Left ventricle myocardium inferior (tissue), 1 donor: ENCODE measurements at places on chromosomes 3 and 15. TPM values are rescaled to one million over a fixed set of nuclear protein-coding genes. Genes with fewer than 3 reads are reported as not detected.

DNA sequence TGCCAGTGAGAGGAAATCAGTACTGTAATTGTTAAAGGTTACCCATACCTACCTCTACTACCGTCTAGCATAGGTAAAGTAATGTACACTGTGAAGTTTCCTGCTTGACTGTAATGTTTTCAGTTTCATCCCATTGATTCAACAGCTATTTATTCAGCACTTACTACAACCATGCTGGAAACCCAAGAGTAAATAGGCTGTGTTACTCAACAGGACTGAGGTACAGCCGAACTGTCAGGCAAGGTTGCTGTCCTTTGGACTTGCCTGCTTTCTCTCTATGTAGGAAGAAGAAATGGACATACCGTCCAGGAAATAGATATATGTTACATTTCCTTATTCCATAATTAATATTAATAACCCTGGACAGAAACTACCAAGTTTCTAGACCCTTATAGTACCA lies 265.5 kb downstream of the NR2F2 start:
- DNase-seq = no peak
- H3K4me1 ChIP-seq = no peaks in the 10 kb centered on the region
- H3K36me3 ChIP-seq = no peaks in the 10 kb centered on the region
- no peak overlapping the region for H3K4me3 ChIP-seq
- H3K27me3 ChIP-seq = peaks cover 50% of the 10 kb centered on the region

The PPM1L gene
- total RNA-seq = 51.1 TPM

GRCh38 chr3:107913701-107914100 lies 177.1 kb downstream of the CD47 start:
- H3K4me3 ChIP-seq = no peak overlapping the region
- no peaks in the 10 kb centered on the region for H3K36me3 ChIP-seq
- no peaks in the 10 kb centered on the region for H3K4me1 ChIP-seq
- peaks cover 18% of the 10 kb centered on the region for H3K27me3 ChIP-seq

The KBTBD13 gene
- total RNA-seq = 5.2 TPM

GRCh38 chr3:37456781-37457180 lies 282.4 kb upstream of the LRRFIP2 start:
- peak overlapping the region; percentile 96 for H3K27ac ChIP-seq
- no peaks in the 10 kb centered on the region for H3K36me3 ChIP-seq

The INSYN1 gene
- total RNA-seq = 121 TPM

DNA sequence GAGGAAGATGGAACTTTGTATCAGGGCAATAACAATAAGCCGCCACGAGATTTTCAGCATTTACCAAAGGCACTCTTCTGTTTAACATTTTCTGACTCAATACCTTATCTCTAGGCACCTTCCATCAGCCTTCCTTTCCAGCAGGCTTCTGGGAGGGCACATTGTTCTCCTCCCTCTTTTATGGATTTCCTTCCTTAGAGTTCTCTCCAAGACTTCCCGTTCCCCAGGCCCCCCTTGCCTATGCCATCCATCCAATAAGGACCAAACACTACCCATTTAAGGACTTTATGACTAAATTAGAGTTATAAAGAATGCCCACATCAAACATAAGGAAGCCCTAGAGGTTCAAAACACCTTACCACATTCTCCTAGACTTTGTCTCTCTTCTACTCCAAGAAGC lies 71.0 kb upstream of the ACP3 start:
- H3K36me3 ChIP-seq = no peaks in the 10 kb centered on the region
- peaks cover 31% of the 10 kb centered on the region for H3K27me3 ChIP-seq

The PYGO1 gene
- 5.2 TPM for total RNA-seq

GRCh38 chr3:4582624-4583023 lies 89.5 kb downstream of the ITPR1 start:
- H3K4me3 ChIP-seq = no peak overlapping the region
- peak overlapping the region; percentile 78 for H3K27ac ChIP-seq
- peaks cover 71% of the 10 kb centered on the region for H3K4me1 ChIP-seq
- H3K27me3 ChIP-seq = no peaks in the 10 kb centered on the region

The FSTL1 gene
- total RNA-seq = 243 TPM

The MESP2 gene
- 0.27 TPM for total RNA-seq

GRCh38 chr3:77039606-77040171 lies at the start of gene ROBO2:
Gene ROBO2, plus strand, starts transcription at chr3:77040099. Its CDS starts 687 bp downstream, at chr3:77040786.
- H3K4me1 ChIP-seq = peaks cover 17% of the 10 kb centered on the region
- H3K4me3 ChIP-seq = peak within 1 kb of the TSS; percentile 67
- no peaks in the 10 kb centered on the region for H3K36me3 ChIP-seq

DNA sequence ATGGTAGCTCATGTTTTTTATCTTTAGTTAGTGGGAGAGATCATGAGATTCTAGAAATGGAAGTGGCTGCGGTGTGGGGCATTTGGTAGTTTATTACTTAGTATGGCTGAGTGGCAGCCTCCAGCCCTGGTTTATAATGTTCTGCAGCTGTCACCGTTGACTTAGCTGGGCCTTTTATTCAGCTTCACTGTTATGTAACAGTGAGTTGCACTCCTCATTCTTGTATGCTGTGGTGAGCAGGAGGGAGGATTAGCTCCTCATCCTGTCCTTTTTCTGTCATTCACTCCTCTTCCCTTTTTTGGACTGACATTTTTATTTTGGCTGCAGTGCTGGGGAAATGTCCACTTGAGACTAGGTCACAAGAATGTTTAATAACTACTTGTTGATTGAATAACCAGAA lies 29.5 kb downstream of the RAD54L2 start:
- peak overlapping the region; percentile 44 for H3K27ac ChIP-seq
- H3K4me3 ChIP-seq = no peak overlapping the region
- no peaks in the 10 kb centered on the region for H3K27me3 ChIP-seq
- H3K36me3 ChIP-seq = no peaks in the 10 kb centered on the region

GRCh38 chr3:170553788-170554757 lies 31.8 kb downstream of the SLC7A14 start:
- H3K27me3 ChIP-seq = no peaks in the 10 kb centered on the region
- no peak for DNase-seq
- no peak overlapping the region for H3K27ac ChIP-seq
- no peaks in the 10 kb centered on the region for H3K36me3 ChIP-seq
- no peaks in the 10 kb centered on the region for H3K4me1 ChIP-seq

The HIGD1A gene
- total RNA-seq = 377 TPM

The GRIP2 gene
- 59.1 TPM for total RNA-seq

- H3K4me1 ChIP-seq = peaks cover 61% of the 10 kb centered on the region
- H3K4me3 ChIP-seq = no peak overlapping the region
- DNase-seq = no peak
- H3K27ac ChIP-seq = no peak overlapping the region
- no peaks in the 10 kb centered on the region for H3K27me3 ChIP-seq
These were observed 11.3 kb downstream of the EXOSC7 start for GRCh38 chr3:44987332-44987731.

The ZPLD1 gene
- total RNA-seq = not detected

DNA sequence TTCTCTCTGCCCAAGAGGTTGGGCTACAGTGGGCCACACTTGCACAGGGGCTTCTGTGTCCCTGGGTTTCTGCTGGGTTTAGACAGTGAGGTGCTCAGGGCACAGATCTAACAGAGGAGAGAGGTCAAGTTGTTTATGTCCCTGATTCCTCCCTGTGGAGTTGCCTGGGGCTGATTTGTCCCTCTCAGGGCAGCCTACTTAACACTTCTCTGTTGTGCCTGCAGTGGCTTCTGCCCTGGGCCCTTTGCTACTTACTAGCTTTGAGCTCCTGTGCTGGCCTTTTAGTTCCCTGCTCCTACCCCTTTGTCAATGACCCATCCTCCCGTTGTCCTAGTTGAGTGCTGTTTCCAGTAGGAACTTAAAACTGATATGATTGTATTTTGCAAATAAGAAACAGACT lies 114.0 kb upstream of the RGMA start:
- H3K4me3 ChIP-seq = no peak overlapping the region
- H3K27me3 ChIP-seq = no peaks in the 10 kb centered on the region
- H3K4me1 ChIP-seq = peaks cover 10% of the 10 kb centered on the region
- no peak overlapping the region for H3K27ac ChIP-seq
- no peak for DNase-seq

- H3K27me3 ChIP-seq = peaks cover 7% of the 10 kb centered on the region
- H3K36me3 ChIP-seq = no peaks in the 10 kb centered on the region
- DNase-seq = no peak
- H3K4me1 ChIP-seq = peaks cover 6% of the 10 kb centered on the region
- H3K4me3 ChIP-seq = no peak overlapping the region
These were observed 46.8 kb upstream of the LPP start for GRCh38 chr3:188106887-188107830.

GRCh38 chr3:43268636-43269035 lies 17.7 kb upstream of the SNRK start:
- H3K4me1 ChIP-seq = no peaks in the 10 kb centered on the region
- no peaks in the 10 kb centered on the region for H3K36me3 ChIP-seq
- no peak overlapping the region for H3K27ac ChIP-seq
- DNase-seq = no peak
- H3K27me3 ChIP-seq = no peaks in the 10 kb centered on the region
- H3K4me3 ChIP-seq = no peak overlapping the region

DNA sequence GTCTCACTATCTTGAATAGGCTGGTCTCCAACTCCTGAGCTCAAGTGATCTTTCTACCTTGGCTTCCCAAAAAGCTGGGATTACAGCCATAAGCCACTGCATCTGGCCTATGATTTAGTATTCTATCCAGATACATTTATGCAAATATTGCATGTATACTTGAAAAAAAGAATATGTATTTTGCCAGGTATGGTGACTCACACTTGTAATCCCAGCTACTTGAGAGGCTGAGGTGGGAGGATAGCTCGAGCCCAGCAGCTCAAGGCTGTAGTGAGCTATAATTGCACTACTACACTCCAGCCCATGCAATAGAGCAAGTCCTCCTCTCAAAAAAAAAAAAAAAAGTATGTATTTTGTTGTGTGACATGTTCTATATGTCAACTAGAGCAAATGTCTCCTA lies 54.4 kb downstream of the SLC15A2 start:
- no peak overlapping the region for H3K27ac ChIP-seq
- no peak for DNase-seq
- H3K4me1 ChIP-seq = no peaks in the 10 kb centered on the region
- no peak overlapping the region for H3K4me3 ChIP-seq
- no peaks in the 10 kb centered on the region for H3K27me3 ChIP-seq

DNA sequence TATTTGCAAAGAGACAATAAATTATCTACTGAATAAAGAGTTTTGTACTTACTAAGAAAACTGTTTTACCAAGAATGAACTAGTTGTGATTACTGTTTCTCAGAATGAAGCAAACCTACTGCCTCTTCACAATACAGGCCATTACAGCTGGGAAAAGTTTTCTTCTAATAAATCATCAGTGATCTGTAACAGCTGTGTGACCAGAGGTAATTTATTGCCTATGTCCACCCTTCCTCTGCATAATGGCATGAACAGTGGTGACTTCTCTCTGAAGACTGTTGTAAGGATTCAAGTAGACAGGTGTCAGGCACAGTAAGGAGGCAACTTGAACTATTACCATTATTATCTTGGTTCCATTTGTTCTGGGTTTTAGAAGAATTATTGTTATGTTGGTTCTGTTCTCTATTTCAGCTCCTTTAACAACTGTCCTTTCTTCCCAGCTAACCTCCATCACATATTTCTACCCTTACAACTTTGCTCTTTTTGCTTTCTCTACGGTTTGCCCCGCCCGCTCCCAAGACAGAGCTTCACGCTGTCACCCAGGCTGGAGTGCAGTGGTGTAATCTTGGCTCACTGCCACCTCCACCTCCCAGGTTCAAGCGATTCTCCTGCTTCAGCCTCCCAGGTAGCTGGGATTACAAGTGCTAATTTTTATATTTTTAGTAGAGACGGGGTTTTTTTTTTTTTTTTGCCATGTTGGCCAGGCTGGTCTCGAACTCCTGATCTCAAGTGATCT lies 51.5 kb downstream of the PRKAR2A start:
- no peak overlapping the region for H3K27ac ChIP-seq
- DNase-seq = no peak
- H3K4me1 ChIP-seq = no peaks in the 10 kb centered on the region
- no peak overlapping the region for H3K4me3 ChIP-seq
- H3K27me3 ChIP-seq = no peaks in the 10 kb centered on the region
- H3K36me3 ChIP-seq = peaks cover 14% of the 10 kb centered on the region

GRCh38 chr3:36060950-36061349 lies 319.4 kb upstream of the STAC start:
- no peaks in the 10 kb centered on the region for H3K36me3 ChIP-seq
- no peak overlapping the region for H3K4me3 ChIP-seq
- no peak overlapping the region for H3K27ac ChIP-seq
- no peaks in the 10 kb centered on the region for H3K4me1 ChIP-seq
- no peaks in the 10 kb centered on the region for H3K27me3 ChIP-seq

- peaks cover 23% of the 10 kb centered on the region for H3K4me1 ChIP-seq
- peak overlapping the region; percentile 65 for H3K4me3 ChIP-seq
- no peaks in the 10 kb centered on the region for H3K36me3 ChIP-seq
- peak overlapping the region; percentile 33 for H3K27ac ChIP-seq
- DNase-seq = peak; percentile 69
- no peaks in the 10 kb centered on the region for H3K27me3 ChIP-seq
These were observed 17.5 kb downstream of the CIDEC start for GRCh38 chr3:9862391-9863057.

DNA sequence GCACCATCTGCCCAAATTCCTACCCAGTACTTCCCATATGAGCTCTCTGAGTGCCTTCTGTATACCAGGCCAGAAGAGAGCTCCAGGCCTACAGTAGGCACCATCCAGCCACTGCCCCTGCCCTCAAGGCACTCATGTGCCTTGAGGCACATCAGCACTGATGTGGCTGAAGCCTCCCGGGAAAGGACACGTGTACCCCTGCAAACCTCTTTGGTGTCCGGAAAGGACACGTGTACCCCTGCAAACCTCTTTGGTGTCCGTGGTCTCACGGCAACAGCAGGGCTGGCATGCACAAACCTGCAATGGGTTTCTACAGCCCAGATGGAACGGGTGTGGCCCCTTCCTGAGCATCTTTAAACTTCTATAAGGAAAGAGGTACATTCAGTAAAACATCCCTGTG lies 209.4 kb upstream of the IGF1R start:
- DNase-seq = no peak
- no peaks in the 10 kb centered on the region for H3K4me1 ChIP-seq
- H3K27ac ChIP-seq = no peak overlapping the region
- H3K4me3 ChIP-seq = no peak overlapping the region
- no peaks in the 10 kb centered on the region for H3K36me3 ChIP-seq

DNA sequence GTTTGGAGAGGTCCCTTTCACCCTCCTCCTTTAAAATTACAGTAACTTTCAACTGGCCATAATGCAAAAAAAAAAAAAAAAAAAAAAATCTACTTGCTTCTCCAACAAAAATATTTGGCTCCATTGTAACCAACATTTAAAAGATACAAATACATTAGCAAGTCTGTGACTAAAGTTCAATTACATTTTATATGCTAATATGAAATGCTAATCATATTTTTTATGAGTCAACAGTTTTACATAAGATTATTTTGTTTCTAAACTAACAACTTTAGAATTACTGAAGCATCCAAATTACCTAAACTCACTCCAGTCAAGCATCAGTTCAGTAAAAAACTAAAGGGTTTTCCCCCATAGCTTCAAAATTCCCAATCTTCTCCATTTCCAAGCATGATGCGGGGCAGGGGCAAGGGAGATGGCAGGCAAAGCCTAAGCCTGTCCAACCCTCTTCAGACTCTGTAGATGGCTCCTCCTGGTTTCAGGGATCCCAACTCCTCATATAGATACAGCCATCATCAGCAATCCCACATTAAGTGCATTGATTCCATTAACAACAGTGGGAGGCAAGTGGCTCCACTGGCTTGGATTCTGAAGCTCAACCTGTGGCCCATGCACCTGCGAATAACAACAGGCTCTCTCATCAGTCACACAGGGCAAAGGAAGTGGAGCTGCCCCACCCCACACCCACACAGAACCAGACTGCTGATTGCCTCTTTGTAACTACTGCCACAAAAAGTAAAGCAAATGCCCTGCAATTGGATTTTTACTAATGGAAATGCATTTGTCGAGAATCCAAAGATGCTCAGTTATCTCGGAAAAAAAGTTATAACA lies 15.0 kb downstream of the SFMBT1 start:
- H3K4me3 ChIP-seq = no peak overlapping the region
- no peaks in the 10 kb centered on the region for H3K36me3 ChIP-seq
- no peaks in the 10 kb centered on the region for H3K27me3 ChIP-seq
- peaks cover 24% of the 10 kb centered on the region for H3K4me1 ChIP-seq
- H3K27ac ChIP-seq = no peak overlapping the region

GRCh38 chr3:141853081-141853601 lies 23.3 kb upstream of the ATP1B3 start:
- peaks cover 10% of the 10 kb centered on the region for H3K4me1 ChIP-seq
- H3K27me3 ChIP-seq = no peaks in the 10 kb centered on the region
- peak overlapping the region; percentile 81 for H3K27ac ChIP-seq
